Stimulated activated CD4-positive, alpha-beta T cell treated with anti-CD3 and anti-CD28 coated beads, Interleukin-1b, Interleukin-23, amount 100 ng/mL, for 48 hours (primary cell): ENCODE measurements at places on chromosomes 6 and 20.

- no peak for DNase-seq
Measured at GRCh38 chr6:90448836-90449235, 138.0 kb downstream of the MAP3K7 start.

DNA sequence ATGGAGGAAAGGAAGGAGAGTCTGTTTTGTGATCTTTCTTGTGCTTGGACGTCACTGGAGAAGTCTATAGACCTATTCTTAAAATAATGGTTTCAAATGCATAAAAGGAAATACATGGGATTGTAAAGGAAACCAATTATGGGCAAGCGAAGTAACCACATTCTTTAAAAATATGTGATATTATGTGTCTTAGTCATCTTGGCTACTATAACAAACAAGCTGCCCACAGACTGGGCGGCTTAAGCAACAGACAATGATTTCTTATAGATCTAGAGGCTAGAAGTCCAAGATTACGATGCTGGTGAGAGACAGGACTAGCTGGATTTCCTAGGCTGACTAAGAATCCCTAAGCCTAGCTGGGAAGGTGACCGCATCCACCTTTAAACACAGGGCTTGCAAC is 49.4 kb upstream of the CD83 start:
- no peak for DNase-seq

DNA sequence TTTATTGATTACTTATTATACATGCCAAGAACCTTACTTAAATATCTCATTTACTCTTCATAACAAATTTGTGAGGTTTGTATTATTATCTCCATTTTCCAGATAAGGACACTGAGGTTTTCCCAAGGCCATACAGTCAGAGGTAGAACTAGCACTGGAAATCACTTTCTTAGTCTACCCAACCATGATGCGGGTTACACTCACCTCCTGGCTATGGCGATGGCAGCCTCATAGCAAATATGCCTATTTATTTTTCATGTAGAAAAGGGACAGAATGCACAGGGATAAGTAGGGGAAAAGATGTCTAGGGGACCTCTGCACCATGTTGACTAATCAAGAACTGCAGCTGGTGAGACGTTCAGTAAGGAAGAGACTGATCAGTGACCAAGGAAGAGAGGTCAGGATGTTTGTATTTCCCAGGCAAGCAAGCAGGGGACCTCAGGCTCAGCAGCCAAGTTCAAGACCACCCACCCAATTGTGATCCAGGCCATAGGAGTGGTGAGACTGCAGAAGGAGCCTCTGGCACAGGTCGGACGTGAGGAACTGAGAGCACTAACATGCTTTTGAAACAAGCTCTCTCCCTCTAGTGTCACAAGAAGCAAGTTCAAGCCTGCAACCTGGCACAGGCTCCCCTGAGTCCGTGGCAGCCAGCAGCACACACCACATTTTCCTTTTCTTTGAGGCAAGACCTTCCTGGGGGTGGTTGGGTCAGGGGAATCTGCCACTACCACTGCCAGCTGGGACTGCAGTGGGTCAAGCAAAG is 97.8 kb downstream of the GMPR start:
- no peak for DNase-seq

- no peak for DNase-seq
Measured at GRCh38 chr6:75204959-75205775, 686 bp downstream of the COL12A1 start.

DNA sequence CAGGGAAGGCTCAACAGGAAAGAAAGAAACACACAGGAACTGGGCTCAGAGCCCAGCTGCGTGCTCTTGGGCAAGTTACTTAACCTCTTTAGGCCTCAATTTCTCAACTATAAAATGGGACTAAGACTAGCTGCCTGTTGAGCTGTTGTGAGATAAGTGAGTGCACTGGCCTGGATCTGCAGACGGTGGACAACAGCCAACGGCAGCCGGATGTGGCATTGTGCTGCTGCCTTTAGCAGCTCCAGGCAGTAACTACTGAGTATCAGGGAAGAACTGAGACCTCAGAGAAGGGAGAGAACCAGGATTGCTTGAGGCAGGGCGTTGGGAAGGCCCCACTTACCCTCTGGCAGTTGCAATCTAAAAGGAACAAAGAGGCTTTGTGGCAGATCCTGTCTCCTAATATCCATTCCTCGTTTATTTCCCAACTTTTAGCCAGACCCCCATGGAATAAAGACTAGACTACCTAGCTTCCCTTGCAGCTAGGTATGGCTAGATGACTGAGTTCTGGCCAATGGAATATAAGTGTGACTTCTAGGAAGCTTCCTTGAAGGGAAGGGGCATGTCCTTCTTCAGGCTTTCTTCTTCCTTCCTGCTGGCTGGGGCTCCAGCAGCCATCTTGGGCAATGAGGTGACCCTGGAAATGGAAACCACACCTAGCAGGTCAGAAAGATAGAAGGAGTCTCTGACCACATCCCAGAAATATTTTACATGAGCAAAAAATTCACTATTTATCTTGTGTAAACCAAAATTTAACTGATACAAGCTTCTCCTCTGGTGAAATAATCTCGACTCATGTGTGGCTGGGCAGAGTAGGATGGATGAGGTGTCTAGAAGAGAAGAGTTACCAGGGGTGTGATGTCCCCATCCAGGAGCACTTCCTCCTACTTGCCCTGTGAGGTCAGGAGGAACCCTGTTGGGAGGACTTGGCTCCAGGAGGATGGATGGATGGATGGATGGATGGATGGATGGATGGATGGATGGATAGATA is 67.6 kb downstream of the MRPL14 start:
- no peak for DNase-seq

DNA sequence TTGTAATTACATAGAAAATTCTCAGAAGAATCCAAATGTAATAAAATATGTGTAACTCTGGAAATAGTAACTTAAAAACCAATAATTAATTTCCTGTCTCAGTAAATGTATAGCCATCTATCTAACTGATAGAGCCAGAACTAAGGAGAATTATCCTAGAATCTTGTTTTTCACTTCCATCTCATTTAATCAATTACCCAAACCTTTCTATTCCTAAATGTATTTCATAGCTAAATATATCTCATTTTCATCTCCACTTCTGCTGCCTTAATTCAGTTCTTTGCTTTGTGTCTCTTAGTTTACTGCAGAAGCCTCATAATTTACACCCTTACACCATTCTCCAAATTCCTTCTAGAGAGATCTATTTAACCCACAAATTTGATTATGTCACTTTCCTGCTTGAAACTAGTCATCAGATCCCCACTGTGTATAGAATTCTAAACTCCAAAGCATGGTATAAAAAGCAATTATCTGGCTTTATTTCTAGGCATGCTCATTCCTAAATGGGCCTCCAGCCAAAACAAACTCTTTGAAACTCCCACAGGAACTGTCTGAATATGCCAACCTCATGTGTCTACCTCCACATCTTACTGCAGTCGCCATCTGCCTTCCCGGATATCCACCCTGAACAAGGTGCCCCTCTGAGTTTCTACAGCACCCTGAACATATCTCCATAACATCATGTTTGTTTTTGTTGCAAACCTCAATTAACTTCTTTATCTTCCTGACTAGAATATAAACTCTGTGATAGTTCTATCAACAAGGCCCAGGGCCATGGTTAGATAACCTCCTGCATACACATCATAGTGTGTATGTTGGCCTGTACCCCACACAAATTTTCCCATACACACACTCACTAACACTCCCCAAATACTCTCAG is 70.5 kb upstream of the ADTRP start:
- DNase-seq: no peak

DNA sequence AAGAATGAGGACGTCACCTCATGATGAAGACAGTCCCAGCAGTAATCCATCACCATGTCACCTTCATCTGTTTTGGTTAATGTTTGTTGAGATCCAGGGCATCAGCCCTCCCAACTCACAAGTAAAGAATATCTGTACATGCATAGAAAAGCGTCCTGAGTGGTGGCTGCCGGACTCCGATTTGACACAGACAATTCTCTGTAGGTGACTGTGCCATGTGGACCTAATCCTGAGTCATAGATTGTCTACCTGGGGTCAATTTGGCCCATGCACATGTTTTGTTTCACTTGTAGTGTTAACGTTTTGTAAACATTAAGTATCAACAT is 168.4 kb upstream of the UST start:
- DNase-seq: no peak

DNA sequence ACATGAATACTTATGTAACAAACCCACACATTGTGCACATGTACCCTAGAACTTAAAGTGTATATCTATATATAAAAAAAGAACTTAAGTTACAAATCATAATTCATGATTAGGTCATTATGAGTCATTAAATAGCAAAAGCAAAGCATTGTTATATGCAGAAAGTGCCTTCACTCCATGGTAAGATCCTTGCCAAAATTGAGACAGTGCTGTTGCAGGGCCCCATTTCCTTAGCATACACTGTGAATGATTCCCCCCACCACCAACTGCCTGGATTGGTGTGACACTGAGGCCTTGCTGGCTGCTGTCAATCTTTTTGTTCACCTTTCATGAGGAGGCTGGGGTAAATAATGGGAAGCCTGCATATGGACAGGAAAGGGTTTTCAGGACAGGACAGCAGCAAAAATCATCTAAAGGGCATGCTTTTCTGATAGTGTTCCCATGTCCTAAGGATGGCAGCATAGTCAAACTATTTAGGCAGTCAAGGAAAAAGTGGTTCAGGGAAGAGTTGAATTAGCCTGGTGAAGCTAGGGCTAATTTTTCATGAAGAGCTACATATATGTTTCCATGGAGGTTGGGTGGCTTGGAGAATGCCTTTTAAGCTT is 188.2 kb upstream of the ASCC3 start:
- DNase-seq: no peak

DNA sequence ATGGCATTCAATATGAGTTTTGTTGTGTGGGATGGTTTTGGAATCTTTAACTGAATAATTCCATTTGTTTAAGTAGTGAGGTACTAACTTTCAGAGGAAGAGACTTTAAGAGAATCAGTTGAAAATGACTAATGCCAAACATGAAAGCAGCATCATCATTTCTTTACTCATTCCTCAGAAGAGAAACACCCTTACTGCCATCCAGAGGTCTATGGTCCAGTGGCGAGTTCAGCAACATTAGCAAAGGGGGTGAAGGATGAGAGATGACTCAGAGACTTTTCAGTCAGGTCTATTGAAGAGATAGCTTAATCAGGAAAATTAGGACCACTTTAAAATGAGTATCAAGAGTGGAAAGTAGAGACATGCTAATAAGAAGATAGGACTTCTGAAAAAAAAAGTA is 118.8 kb downstream of the COL19A1 start:
- no peak for DNase-seq
